Endothelial cell (in vitro differentiated cells): ENCODE measurements at places on chromosomes 1 and 21. TPM values are rescaled to one million over a fixed set of nuclear protein-coding genes. Genes with fewer than 3 reads are reported as not detected.
A peak's percentile ranks its signal among the peaks of the same experiment; 100 is the strongest.

The NHLH1 gene
- total RNA-seq, result 1.2 TPM

The TMEM82 gene
- total RNA-seq, result not detected

The OR2M3 gene
- total RNA-seq, result not detected

- peak; percentile 10 for DNase-seq
Observed at GRCh38 chr1:118077331-118078045, 107.5 kb downstream of the SPAG17 start.

The UBE2J2 gene
- 71.9 TPM for total RNA-seq

The AGT gene
- total RNA-seq, result not detected

The KRTAP13-2 gene
- total RNA-seq, result not detected

The FBXO2 gene
- 1.6 TPM for total RNA-seq

DNA sequence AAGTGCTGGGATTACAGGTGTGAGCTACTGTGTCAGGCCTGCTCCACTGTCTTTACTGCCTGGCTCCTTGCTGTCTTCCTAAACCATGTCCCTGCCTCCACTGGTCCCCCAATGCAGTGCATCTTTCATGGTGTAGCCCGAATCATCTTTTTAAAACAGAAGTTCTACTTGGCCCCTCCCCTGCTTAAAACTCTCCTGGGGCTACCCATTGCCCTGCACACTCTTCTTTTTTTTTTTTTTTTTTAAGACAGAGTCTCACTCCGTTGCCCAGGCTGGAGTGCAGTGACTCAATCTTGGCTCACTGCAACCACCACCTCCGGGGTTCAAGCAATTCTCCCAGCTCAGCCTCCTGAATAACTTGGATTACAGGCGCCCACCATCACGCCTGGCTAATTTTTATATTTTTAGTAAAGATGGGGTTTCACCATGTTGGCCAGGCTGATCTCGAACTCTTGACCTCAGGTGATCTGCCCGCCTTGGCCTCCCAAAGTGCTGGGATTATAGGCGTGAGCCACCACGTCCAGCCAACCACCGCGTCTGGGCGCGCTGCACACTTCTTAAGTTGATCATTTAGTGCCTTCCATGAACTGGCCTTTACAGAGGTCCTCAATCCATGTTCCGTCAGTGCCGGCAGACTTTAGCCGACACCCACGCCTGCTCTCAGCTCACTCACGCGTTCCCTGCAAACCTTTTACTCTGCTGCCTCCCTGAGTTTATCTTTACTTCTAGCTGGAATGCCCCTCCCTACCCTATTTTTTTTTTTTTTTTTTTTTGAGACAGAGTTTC is 2.4 kb downstream of the FCN3 start:
- DNase-seq, result no peak

GRCh38 chr1:223455470-223455869 is 62.3 kb downstream of the CCDC185 start:
- no peak for DNase-seq

The C4BPB gene
- total RNA-seq, result 6.6 TPM

DNA sequence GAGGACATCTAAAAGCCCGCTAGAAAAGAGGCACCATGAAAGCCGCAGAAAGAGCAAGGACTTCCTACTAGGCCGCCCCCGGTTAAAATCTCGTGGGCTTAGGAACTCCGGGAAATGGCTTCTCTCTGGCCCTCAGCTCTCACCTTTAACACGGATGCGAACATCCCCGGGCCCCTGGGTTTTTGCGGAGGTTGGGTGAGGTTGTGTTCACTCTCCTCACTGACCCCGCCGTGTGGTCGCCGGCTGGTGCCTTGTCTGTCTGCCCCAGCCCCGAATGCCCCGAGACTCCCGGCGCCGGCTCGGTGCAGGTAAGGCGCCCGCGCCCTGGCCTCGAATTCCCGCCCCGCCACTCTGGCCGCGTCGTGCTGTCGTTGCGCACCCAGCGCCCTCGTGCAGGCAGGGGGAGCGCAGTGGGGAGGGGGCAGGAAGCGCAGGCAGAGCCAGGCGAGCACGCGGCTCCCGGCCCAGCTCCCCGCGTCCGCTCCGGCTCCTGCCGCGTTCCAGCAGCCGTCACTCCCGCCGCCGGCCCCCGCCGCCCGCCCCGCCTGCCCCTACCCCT is at the start of gene SHISAL2A:
Gene SHISAL2A, plus strand, starts transcription at position 437 of the 559 bp plus-strand sequence. CDS start 326 bp downstream, outside the sequence.
- DNase-seq, result peak; percentile 55

The MYCL gene
- total RNA-seq, result 20.1 TPM

DNA sequence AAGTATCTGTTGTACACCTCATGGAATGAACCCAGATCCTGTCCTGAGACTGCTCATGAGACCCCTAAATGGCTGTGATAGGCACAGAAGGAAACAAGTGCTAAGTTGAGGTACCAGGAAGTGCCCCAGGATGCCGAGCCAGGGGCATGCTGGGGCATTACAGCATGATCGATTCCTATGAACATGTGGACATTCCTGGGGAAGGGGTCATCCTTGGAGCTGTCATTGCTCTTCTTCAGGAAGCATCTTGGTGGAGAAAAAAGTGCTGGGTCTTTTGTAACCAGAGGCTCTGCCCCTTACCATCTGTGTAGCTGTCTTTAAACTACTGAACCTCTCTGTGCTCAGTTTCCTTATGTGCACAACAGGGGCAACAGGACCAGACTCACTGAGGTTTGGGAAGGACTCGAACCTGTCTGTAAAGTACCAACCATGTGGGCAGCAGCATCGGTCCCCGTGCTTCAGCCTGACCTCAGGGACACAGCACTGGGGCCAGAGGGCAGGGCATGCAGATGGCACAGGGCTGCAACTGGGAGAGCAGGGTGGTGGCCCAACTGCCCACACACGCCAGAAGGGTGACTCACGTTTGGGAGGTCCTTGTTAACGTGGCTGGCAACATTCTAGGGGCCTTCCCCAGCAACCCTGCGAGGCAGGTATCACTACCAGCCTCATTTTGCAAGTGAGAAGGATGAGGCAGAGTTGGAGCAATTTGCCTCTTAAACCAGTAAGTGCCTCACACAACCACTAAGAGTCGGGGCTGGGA is 142.3 kb upstream of the EDN2 start:
- DNase-seq, result no peak

The BSND gene
- total RNA-seq, result not detected

The ANGPTL1 gene
- total RNA-seq, result not detected
